ENCODE measurements at places on chromosomes 2 and 18.

- DNase-seq, result no peak
Measured at GRCh38 chr2:145323512-145323911, 803.6 kb upstream of the ZEB2 start.

GRCh38 chr2:8819194-8819593 lies 18.2 kb downstream of the KIDINS220 start:
- DNase-seq, result no peak

GRCh38 chr2:149861034-149861433 lies 273.5 kb upstream of the MMADHC start:
- DNase-seq, result no peak

- DNase-seq, result peak; percentile 35
Measured at GRCh38 chr2:8652774-8653426, 29.0 kb upstream of the ID2 start.

DNA sequence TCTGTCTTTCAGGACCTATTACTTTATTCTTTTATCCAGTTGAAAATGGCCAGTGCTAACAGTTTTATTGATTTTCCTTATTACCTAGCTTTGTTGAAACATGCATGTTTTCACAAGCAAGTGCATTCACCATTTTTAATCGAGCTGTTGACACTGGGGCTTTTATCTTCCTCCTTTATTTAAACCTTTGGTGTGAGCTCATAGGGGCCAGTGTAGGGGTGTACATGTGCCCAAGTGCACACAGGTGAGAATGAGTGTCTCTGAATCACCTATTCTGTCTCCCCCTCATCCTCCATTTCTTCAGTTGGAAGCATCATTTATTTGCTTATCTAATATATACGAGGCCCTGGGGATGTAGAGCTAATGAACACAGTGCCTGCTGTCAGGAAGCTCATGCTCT lies 199.1 kb downstream of the PRKCE start:
- no peak for DNase-seq

- no peak for DNase-seq
Measured at GRCh38 chr18:31225668-31226067, 63.0 kb upstream of the DSC1 start.

GRCh38 chr18:1522249-1522615 lies 617.6 kb downstream of the ADCYAP1 start:
- DNase-seq, result no peak

GRCh38 chr18:12773369-12773768 lies 70.5 kb downstream of the PSMG2 start:
- DNase-seq, result no peak

GRCh38 chr2:141887363-141887762 lies 243.5 kb downstream of the LRP1B start:
- no peak for DNase-seq

GRCh38 chr2:25132299-25132635 lies 36.1 kb downstream of the POMC start:
- DNase-seq, result no peak

- DNase-seq, result no peak
Measured at GRCh38 chr2:3628241-3628679, 29.7 kb upstream of the ALLC start.

- DNase-seq, result no peak
Measured at GRCh38 chr18:42401131-42401673, 446.2 kb downstream of the PIK3C3 start.

GRCh38 chr2:101828257-101828656 lies 130.8 kb downstream of the MAP4K4 start:
- no peak for DNase-seq
